NCI-H1436 treated with DMSO at 0.1 percent for 48 hours (cell line): ENCODE measurements at places on chromosomes 3 and 15.

- no peak for DNase-seq
Observed at GRCh38 chr15:27742751-27743477, 356.2 kb downstream of the OCA2 start.

DNA sequence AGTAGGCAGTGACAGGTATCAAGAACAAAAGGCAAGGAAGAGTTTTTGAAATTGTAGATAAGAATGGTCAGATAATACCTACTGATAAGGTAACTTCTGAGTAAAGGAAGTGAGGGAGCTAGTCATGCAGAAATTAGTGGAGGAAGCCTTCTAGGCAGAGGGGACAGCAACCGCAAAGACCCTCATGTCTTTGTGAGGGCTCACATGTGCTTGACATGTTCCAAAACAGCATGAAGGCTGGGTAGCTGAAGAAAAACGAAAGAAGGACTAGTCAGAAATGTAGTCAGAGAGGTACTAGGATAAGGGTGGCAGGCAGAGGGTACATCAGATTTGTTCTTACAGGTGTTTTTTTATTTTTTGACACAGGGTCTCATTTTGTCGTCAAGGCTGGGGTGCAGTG is 5.3 kb downstream of the SIN3A start:
- DNase-seq, result no peak

DNA sequence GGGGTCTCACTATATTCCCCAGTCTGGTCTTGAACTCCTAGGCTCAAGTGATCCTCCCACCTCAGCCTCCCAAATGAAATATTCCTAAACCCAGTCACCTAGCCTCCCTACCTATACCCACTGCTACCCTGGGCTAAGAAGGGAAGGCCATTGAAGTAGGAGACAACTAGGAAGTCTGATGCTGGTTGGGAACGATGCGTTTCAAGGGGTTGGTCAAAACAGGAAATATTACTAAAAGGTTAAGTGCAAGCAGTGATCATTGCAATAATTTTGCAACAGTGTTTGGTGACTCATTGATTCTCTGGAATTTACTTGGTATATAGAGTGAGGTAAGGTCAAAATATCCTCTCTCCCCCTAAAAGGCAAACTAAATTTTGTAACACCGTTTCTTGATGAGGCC is 4.6 kb upstream of the UQCRC1 start:
- no peak for DNase-seq

DNA sequence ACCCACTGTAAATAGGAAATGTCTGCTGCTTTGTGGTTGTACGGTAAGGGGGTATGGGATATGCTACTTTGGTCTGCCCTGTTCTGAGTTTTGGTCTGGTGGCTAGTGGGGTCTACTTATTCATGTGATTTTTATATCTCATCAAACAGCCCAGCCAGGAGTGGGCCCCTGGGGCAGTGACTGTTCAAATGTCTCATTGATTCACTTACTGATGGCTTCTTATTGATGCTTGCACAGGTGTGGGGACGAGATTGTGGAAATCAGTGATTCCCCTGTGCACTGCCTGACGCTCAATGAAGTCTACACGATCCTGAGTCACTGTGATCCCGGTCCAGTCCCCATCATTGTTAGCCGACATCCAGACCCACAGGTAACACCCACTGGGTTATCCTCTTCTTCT is 38.5 kb downstream of the STARD5 start:
- no peak for DNase-seq

GRCh38 chr3:13209634-13209997 is 136.4 kb upstream of the IQSEC1 start:
- no peak for DNase-seq

DNA sequence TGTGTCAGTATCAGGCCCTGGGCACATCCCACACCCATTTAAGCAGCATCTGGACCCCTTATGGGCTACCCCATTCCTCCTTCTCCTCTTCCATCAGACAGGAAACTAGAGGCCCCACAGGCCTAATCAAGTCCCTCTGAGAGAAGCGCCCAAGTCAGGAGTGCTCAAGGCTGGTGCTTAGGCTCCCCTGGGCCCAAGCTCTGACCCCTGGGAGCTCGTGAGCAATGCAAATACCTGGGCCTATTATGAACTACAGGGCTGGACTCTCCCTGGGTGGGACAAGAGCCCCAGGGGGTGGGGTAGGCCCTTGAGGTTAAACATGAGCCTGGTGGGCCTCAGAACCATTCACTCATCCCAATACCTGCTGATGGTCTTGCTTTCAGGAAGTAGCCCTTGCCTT is 57.4 kb downstream of the SEMA3G start:
- no peak for DNase-seq
